ENCODE measurements at places on chromosomes 13 and 19.

DNA sequence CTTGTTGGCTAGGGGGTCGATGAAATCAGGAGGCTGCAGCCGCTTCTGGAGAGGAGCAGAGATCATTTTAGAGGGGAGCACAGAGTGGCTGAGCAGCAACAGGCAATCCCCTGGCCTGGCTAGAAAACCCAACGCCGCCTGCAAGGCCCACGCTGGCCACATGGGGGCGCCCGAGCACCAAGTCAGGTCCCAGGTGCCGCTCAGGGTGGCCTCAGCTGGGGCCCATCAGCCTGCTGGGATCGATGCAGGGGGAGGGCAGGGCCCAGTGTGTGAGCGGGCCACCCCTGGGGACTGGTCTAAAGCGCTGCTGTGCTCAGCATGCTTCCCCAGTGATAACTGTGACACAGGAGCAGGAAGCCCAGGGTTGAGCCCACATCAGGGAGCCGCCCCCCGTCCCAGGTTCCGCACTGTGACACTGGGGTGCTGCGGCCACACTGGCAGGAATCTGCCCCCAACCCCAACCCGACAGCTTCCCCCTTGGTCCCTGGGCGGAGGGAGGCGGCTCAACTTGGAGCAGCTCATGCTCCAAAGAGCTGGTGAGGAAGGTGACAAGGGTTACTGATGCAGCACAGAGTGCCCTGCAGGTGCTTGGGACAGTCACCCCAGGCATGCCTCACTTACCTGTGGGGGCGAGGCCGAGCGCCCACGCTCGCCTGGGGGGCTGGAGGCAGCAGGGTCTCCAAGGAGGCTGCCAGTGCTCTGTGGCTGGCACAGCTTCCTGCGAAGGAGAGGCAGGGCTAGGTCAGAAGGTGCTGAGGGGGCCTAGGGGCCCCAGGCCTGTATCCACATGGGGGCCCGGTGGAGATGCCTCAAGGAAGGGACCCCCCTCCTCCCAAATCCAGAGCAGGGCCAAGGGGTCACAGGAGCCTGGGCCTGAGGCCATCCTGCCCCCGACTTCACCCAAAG, 13.3 kb upstream of the ISYNA1 start:
- no peak for DNase-seq

GRCh38 chr19:6318772-6319171, 14.6 kb downstream of the ACER1 start:
- no peak for DNase-seq

GRCh38 chr13:87198371-87198770, 472.8 kb upstream of the SLITRK5 start:
- no peak for DNase-seq

DNA sequence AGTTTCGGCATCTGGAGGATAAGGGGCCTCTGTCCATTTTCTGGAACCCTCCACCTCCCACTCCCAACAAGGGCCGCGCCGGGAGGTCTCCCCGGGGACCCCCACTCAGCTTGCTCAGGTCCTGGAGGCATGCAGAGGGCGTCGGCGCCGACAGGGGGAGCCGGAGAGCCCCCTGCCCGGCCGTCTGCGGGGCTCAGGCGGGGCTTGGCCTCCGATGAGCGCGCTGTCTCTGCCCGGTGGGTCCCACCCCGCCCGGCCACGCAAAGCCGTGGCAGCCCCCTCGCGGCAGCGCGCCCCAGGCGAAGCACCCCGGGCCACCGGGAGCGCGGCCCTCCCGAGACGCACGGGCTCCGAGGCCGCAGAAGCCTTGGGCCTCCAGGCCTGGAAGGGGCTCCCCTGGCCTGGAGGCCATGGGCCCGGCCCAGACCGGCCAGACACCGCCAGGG, 149.7 kb upstream of the ZNF536 start:
- DNase-seq = no peak

DNA sequence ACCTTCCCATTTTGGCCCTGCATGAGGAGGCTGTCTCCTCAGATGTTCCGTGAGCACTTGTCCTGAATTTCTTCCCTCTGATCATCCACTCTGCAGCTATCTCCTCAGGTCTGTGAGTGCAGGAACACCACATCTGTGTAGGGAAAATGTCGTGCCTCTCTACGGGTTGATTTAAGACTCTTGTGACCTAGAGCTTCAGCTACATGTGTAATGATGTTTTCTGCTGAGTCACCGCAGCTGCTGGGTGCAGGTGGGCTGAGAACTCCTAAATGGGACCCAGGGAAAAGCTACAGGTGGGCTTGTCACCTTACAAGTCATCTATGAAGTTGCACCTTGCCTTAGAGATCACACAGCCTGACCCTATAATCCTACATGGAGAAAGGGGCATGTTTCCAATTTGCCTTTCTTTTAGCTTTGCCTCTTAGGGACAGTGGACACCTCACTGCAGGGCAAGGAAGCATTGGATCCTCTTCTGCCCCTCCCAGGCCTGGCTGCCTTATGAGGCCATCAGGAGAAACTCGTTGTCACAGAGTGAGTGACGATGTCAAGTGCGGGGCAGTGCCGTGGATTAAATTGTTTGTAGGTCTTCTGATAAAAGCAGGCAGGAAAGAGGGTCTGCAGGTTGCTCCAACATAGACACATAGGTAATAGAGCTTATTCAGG, 122.3 kb downstream of the DNAJC15 start:
- no peak for DNase-seq

GRCh38 chr13:21427741-21428140, 31.4 kb downstream of the ZDHHC20 start:
- no peak for DNase-seq

DNA sequence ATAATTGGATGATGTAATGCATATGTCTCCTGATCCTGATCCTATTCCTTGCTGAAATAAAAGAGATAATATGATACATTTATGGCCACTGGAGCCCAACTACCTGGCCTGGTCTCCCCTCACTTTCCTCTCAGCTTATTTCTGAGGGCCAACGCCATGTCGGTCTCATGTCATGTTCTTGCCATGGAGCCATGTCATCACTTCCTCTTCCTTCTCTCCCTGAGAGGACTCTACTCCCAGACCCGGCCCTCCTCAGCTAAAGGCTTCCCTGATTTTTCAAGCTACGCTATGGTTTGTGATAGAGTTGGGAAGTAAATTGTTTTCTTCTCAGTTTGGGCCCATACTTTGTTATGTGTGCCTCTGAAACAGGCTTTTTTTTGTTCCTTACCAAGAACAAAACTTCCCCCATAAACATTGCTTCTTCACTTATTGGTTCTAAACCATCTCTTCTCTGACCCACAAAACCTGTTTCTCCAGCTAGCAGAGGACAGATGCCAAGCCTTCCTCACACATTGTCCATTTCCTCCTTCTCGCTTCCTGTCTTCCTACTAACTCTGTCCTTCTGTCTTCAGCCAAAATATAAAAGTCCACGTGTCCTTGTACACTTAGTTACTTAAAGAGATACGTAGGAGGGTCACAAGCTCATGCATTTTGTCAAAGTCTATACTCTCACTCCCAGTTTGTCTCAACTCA, 319.9 kb upstream of the DACH1 start:
- DNase-seq = no peak

DNA sequence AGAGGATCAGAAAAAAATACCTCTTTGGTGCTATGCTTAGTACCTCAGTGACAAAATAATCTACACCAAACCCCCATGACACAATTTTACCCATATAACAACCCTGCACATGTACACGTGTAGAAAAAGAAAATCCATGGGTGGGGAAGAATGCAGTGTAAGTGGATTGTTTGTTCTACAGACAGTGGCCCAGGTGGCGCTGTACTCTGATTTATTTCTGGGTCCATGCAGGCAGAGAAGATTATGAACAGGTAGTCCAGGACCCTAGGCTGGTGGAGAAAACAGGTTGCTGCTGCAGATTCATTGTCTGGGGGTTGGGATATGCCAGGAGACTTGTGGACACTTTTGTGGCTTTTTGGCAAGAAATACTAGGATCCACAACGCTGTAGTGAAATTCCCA, 9.1 kb downstream of the ZNF100 start:
- no peak for DNase-seq

- no peak for DNase-seq
Observed at GRCh38 chr13:36915106-36915505, 4.9 kb downstream of the SMAD9 start.

GRCh38 chr19:34391813-34392212, 12.4 kb upstream of the PDCD2L start:
- no peak for DNase-seq

DNA sequence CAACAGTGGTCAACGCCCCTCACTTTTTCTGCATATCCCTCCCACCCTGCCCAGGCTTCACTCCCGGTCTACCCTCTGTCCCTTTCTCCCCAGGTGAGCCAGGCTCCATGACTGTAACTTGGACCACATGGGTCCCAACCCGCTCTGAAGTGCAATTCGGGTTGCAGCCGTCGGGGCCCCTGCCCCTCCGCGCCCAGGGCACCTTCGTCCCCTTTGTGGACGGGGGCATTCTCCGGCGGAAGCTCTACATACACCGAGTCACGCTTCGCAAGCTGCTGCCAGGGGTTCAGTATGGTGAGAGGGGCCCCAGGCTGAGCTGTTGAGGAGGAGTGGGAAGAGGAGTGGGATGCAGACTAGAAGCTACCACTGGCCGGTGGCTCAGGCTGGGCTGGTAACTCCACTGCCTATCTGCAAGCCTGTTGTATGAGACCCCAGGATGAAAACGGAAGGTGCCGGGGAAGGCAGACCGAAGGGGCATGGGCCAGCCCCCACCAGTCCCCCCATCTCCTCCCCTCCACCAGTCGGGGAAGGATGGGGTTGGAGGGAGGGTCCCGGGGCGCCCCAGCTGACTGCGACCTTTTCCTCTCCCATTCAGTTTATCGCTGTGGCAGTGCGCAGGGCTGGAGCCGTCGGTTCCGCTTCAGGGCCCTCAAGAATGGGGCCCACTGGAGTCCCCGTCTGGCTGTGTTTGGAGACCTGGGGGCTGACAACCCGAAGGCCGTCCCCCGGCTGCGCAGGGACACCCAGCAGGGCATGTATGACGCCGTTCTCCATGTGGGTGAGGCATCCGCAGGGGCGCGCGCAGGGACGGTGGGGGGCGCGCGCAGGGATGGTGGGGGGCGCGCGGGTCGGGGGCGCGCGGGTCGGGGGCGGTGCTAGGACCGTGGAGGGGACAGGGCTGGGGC, 14.4 kb downstream of the ACP7 start:
- DNase-seq = no peak

DNA sequence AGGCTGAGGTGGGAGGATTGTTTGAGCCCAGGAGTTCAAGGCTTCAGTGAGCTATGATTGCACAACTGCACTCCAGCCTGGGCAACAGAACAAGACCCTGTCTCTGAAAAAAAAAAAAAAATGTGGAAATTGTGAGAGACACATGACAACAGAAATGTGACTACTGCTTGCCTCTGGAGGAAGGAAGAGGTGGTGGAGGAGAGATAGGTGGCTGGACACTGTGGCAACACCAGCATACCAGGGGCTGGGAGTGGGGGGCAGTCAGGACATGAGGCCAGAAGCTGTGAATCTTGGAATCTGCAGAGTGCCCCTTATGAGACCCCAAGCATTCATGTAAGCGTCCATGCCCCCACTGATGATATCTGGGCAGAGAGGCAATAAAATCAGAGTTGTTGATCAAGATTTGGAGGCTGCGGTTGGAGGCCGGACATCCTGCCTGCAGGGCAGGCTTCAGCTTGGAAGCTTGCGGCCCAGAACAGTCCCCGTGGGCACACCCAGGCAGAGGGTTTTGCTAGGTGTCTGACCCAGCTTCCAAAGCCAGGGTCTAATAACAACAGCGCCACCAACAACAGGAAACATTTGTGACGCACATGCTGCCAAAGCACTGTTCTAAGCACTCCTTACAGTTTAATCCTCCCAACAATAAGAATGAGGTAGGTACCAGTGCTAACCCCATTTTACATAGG, 16.9 kb downstream of the FAM187B start:
- DNase-seq = no peak

GRCh38 chr13:83824560-83824959, 57.7 kb downstream of the SLITRK1 start:
- DNase-seq = no peak

DNA sequence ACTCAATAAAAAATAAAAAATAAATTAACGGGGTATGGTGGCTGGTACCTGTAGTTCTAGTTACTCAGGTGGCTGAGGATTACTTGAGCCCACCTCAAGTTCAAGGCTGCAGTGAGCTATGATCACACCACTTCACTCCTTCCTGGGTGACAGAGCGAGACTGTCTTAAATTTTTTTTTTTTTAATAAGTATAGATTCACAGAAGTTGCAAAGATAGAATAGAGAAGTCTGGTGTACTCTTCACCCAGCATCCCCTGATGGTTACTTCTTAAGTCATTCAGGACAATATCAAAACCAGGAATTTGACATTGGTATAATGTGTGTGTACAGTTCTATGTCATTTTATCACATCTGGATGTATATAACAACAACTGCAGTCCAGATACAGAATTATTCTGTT, 7.7 kb upstream of the CD22 start:
- no peak for DNase-seq

DNA sequence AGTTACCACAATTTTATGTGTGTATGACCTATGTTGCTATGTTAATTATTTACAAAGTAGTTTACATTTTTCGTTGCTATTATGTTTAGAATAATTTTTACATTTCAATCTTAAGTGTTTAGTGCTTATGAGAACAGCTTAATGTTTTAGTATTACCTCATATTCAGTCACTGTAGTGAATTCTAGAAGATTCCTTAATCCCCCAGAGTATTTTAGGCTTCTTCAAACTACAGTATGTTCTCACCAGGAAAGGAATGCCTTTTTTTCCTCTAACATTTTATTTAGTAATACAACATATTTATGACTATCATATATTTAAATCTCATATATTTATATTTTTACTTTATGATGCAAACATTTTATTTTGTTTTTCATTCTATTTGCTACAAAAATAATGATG, 612.1 kb upstream of the KLHL1 start:
- no peak for DNase-seq

GRCh38 chr13:20405691-20406090, 120.0 kb downstream of the CRYL1 start:
- DNase-seq = no peak

DNA sequence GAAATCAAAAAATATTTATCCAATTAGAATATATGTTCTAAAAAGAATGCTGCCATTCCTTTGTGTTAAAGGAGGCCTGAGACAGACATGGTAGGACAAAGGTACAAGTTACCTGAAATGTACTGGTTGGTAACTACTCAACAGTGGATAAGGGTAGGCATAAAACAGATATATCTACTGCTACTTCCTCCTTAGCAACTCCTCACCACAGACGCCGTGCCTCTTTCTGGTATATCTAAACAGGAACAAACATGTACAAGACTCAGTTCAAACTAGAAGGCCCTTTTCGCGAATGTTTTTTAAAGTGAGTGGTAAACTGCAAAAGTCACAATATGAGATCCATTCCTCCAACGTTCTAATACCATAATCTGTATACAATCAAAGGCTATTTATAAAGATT, 86.9 kb downstream of the TBC1D4 start:
- no peak for DNase-seq

DNA sequence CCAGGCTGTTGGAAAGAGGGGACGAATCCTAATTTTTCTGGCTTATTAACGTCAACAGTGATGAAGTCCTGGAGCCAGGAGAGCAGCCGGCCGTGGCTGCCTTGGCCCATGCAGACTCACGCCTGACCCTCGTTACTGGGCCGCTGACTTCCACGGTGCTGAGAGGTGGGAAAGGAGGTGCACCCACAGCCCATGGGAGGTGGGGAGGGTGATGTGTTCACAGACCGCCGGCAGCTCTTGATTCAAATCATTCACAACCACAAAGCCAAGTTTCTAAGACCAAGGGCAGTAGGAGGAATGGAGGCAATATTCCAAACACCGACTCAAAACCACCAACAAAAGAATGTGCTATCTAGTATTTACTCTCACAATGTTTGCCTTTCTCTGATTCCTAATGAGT, 24.3 kb downstream of the COL4A2 start:
- DNase-seq = no peak
